ENCODE measurements at places on chromosomes 7 and 10.

GRCh38 chr7:124689523-124689922, 76.1 kb downstream of the GPR37 start:
- no peak for DNase-seq

DNA sequence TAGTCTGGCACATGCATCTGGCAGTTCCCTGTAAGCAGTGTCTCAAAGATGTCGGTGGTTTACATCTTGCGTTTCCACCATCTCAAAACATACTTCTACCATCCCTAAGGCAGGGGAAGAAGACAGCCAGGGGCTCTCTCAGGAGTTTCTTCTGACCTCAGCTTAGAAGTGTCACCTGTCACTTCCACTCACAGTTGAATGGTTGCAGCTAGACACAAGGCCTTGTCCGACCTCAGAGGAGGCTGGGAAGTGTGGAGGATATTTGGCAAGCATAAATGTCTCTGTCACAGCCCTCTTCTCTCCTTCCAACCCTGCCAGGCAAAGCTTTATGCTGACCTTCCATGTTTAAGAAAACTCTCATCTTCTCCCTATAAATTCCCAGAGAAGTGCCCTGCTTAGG, 193.3 kb downstream of the HERPUD2 start:
- DNase-seq, result no peak

GRCh38 chr7:37438906-37439652, 9.6 kb downstream of the ELMO1 start:
- peak; percentile 21 for DNase-seq

- no peak for DNase-seq
These were observed 11.3 kb upstream of the HABP2 start for GRCh38 chr10:113541549-113541927.

- DNase-seq, result no peak
These were observed 144.6 kb downstream of the TPK1 start for GRCh38 chr7:144691240-144691639.

DNA sequence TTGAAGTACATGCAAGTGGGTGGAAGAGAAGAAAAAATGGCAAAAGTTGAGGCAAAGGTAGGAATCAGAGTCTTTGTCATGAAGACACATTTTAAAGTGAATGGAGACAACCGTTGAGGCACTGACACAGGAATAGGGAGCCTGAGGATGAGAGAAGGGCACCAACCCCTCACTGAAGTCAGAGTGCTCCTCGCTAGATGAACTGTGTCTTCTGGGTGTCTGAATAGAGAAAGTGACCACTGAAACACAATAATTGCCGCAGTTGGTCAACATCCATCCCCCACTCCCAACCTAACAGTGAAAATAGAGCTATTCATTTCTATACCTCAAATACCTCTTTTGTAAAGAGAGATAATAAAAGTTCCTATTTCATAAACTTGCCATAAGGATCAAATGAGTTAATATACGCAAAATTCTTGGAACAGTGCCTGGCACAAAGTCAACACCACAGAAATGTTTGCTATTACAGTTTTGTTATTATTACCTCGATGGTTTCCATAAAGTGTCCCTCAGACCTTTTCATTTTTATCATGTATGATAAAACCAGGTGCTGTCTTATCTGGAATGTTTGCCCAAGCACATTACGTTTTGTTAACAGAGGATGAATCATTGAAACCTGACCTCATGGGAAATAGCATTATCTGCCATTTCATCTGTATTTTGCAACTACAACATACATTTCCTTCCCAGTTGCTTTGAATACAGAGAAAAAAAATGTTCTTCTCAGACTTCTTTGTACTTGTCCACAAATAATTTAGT, 61.8 kb upstream of the SP4 start:
- no peak for DNase-seq

Data from NCI-H187 (cell line).